ENCODE measurements at places on chromosomes 6 and 20. TPM values are rescaled to one million over a fixed set of nuclear protein-coding genes. Genes with fewer than 3 reads are reported as not detected.

The STMND1 gene
- not detected for total RNA-seq

The BLCAP gene
- 51.2 TPM for total RNA-seq

DNA sequence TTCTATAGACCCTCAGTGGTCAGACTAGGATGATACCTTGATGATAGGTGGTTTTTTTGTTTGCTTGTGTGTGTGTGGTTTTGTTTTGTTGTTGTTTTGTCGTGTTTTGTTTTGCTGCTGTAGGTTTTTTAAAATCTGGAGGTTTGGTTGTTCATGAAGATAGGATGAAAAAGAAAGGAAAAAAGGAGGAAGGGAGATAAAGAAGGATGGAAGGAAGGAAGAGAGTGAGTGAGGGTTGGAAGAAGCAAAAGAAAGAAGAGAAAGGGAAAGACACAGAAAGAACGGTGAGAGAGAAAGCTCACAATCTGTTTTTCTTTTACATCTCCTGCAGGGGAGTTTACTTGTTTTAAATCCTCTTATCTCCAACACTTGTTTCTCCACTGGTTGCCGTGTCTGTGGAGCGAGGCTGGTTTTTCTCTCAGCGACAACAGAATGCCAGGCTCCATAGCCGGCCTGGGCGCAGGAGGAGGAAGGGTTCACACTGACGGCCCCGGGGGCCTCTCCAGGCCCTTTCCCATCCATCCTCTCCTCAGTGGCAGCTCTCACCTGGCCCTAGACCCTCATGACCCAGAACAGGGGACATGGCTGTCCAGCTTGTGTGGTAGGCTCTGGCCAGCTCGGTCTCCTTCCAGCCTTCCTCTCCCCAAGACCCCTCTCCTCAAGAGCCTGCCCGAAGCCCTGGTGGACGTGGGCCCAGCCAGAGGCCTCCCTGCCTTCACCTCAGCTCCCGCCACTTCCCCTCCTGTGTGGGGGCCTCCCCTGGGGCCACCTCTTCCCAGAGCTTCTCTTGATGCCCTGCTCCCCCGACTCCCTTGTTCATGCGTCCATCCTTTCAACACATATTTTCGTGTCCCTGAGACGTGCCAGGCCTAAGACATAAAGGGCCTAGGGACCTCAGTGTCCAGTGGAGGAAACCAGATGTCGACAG lies 168.4 kb downstream of the VEGFA start:
- no peak for DNase-seq

- DNase-seq, result peak; percentile 9
Measured at GRCh38 chr6:73774311-73774774, 78.3 kb downstream of the CD109 start.

DNA sequence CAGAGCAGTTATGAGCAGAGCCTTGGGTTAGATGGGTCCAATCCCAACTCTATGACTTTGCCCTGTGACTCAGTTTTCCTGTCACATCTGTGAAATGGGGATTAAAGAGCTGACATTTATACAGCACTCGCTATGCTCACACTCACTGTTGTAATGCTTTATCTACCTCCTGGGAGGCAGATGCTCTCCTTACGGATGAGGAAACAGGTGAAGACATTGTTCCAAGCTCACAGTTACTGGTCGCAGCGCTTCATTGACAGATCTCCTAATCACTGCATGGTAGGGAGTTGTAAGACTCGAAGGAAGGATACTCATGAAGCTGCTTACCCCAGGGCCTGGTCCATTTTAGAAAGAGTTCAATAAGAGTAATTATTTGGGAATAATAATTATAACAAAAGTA lies 2.9 kb upstream of the MYLK2 start:
- DNase-seq, result no peak
